Left renal pelvis (tissue), 4 donors: ENCODE measurements at places on chromosomes 6 and 20.

DNA sequence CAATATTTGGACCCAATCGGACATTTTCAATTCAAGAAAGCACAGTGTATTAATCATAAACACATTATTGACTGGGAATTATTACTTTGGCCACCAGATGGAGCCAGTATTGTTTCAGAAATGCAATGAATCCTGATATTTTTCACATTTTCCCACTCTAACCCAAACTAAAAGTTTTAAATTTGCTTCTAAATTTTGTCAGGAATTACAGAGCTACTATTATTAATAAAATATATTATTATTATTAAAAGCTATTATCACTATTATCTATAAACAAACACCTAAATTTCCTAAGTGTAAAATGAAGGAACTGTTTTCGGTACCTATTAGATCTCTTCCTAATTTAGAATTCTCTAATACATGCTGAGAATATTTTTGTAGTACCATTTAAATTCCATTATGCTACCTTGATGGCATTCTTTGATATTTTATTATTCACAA is 245.3 kb downstream of the OGFRL1 start:
- DNase-seq, result no peak

GRCh38 chr20:48333707-48334106 is 494.1 kb downstream of the PREX1 start:
- DNase-seq, result no peak

GRCh38 chr20:43868091-43868490 is 46.6 kb upstream of the TOX2 start:
- DNase-seq, result no peak

DNA sequence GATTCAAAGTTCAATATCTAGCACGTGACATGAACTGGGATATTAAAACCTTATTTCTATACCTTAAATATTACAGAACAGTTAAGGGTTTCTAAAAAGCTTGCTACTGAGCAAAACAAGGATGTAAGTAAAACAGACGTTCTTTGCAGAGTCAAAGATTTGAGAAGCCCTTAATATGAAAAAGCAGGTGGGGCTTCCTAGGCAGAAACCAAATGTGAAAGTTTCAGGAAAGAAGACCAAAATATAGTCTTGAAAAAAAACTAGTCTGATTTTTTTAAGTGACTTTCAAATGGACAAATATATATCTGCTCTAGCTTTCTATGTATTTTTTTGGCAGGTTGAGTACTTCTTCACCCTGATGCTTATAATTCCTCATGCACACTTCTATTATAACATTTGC is 63.2 kb downstream of the TNFRSF21 start:
- no peak for DNase-seq

DNA sequence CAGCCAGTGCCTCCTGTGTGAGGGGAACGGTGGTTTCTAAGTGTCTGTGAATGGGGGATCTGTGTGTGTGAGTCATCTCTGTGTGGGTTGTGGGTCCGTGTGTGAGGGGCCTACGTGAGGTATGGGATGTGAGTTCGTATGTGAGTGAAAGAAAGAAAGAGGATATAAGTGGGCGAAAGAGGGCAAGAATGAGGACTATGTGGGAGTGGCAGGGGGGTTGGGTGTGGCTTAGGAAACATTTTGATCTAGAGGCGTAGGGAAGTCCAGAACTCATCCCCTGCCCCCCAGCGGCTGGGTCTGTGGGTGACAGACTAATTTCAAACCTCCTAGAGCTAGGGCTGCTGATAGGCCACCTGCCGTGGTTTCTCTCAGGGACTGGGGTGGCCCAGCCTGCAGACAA is 35.5 kb downstream of the DHX35 start:
- no peak for DNase-seq

DNA sequence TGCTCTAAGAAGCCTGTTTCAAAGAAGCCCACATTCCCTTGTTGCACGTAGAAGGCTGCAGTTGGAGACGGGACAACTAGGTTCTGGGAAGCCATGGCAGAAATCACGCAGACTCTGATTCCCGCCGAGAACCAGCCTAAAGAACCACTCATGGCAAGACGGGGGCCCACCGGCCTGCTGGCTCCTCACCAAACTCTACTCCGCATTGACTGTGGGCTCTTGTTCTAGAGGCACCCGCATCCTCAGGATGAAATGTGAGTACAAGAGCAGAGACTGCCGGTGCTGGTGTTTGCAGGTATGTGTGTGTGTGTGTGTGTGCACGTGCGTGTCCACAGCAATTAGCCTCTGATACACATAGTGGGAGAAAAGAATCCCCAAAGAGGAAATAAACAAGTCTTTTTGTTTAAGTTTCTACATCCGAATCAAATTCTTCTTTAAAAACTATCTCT is 42.3 kb upstream of the NR2E1 start:
- DNase-seq, result no peak

GRCh38 chr6:128500749-128501600 is 19.4 kb downstream of the PTPRK start:
- DNase-seq, result no peak

- DNase-seq, result no peak
Observed at GRCh38 chr6:149464411-149464810, 20.4 kb downstream of the ZC3H12D start.
